ENCODE measurements at places on chromosomes 16 and 17.

DNA sequence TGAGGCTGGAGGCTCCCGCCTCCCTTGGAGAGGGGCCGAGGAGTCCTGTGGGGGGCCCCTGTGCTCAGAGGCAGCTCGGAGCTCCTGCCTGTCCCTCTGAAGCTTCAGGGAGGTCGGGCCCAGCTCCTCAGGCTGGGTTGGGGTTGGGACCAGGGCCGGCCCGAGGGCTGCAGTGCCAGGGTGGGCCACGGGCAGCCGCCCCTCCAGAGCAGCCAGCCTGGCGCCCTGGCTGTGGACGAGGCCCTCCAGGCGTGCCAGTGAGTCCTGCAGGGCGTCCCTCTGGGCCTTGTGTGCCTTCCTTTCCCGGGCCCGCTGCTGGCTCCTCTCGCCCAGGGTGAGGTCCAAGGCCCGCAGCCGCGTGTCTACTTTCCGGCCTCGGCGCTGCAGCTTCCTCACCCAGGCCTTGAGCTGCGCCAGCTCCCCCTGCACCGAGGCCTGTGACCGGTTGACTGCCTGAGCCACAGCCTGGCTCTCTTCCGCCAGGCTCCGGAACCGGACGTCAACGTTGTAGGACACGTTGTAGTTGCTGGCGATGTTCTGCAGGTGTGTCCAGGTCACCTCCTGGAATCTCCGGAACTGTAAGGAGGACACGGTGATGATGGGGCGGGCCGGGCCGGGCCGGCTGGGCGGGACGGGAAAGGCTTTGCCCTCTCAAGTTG is 1.2 kb downstream of the PTX4 start:
- DNase-seq = no peak

DNA sequence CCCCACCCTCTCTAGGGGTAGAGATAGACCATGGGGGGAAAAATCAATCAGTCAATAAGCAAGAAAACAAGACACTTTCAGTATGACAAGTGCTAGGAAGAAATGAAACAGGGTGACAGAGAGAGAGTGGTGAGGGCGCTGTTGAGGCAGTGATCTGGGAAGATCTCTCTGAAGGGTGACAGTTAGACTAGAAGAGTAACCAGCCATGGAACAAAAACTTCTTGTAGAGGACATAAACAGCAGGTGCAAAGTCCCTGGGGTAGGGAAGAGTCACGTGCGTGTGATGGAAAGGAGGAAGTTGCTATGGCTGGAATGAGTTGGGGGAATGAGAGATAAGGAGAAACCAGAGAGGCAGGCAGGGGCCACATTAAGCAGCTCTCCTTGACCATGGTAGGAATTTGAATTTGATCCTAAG is 16.8 kb upstream of the EMP2 start:
- no peak for DNase-seq

- no peak for DNase-seq
These were observed 25.3 kb upstream of the TRPV3 start for GRCh38 chr17:3582915-3583314.

GRCh38 chr16:2243031-2243528 is 6.8 kb downstream of the DNASE1L2 start:
- no peak for DNase-seq

DNA sequence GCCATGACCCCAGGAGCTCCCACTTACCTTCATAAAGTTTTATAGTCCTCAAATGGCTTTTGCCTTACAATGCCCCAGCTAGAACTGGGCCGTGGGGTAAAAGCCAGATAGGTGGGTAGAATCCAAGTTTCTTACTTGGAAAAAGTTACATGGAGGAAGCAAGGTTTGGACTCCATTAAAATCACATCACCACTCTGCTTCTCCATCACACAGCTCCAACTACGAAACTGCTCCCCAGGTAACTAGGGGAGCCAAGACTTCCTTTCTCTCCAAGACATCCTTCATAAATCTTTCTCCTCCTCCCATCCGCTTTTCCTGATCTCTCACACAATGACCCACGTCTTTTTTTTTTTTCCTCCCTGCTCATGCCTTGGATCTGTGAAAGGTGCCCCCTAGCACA is 130.8 kb upstream of the RCVRN start:
- no peak for DNase-seq

DNA sequence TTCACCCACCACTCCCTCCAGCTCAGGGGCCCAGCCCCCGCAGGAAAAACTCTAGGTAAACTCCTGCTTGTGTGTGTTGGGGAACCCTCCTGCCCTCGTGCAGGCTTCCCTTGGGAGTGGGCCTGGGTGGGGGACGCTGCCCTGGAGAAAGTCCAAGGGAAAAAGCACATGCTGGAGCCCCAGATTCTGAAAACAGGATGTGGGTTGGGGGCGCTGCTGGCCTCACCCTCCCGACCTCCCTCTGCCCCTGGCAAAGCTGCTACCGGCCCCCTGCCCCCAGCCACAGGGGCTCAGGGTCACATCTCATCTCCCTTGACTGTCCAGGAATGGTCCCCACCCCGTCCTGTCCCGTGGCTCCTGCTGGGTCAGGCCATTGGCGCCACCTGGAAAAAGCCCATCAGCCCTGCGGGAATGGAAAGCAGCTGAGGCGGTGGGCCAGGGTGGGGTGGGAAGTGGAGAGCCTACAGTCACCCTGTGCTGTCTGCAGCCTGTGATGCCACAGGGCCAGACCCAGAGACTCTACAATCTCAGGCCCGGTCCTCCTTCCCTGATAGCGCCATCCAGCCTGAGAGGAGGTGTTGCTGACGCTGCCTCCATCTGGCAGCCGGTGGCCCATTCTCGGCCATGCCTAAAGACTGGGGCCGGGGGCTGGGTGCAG is 2.5 kb upstream of the GJD3 start:
- DNase-seq = no peak

DNA sequence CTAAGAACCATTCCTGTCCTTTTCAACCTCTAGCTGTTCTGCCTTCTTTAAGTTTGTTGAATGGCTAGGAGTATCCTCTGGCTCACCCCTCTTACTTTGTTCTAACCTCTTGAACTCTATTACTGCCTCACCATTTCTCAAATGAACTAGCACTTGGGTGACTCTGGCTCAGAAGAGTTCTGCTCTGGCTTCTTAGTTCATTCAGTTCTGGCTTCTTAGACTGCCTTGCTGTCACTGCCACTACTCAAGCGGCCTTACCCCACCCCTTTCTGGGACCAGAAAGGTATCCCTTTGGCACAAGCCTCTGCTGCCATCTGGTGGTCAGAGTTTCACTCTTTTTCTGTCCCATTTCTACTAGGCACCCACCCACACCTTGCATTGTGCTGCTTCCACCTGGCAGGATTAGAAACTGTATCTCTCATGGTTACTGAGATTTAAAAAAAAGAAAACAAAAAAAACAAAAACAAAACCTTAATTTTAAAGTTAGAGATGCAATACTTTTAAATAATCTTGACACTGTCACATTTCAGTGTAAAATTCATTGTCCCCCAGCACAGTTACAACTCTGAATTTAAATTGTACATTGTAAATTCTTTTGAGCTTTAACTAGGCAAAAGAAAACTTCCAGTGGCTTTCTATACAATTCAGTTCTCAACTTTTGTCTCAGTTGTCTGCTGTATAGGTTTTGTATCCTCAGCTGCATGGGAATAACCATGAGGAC is 6.9 kb upstream of the ABCA10 start:
- DNase-seq = peak; percentile 64

- no peak for DNase-seq
These were observed 83.2 kb downstream of the SPECC1 start for GRCh38 chr17:20092261-20092867.

DNA sequence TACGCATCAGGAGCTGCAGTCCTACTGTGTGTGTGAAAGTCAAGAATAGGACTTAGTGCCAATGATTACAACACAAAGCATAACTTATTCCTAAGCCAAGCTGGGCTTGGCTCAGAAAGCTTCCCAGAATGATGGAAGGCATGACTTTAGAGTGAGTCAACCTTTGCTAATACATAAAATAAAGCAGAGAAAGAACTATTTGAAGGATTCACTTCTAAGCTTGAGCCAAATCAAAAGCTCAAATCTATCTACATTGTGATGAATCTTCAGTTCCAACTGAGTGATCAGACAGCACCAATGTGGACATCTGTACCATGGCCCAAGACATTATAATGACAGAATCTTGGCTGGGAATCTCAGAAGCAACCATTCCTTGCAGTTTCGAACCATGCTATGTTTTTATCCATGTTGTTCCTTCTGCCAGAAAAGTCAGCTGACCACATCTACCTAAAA is 41.4 kb downstream of the SMG6 start:
- DNase-seq = peak; percentile 70

DNA sequence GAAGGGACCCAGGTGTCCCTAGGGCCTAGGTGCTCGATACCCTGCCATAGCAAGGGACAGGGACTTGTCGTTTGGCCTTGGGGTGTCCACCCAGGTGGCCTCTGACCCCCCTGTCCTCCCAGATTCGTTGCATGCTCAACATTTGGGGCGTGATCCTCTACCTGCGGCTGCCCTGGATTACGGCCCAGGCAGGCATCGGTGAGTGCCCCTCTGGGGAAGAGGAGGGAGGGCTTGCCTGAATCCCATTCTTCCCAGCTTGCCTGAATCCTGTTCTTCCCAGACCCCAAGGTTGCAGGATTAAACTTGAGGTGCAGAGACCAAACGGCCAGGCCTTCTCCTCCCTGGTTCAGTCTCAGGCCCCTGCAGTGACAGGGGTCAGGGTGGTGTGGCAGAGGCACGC is 3.2 kb downstream of the SLC12A3 start:
- DNase-seq = no peak

DNA sequence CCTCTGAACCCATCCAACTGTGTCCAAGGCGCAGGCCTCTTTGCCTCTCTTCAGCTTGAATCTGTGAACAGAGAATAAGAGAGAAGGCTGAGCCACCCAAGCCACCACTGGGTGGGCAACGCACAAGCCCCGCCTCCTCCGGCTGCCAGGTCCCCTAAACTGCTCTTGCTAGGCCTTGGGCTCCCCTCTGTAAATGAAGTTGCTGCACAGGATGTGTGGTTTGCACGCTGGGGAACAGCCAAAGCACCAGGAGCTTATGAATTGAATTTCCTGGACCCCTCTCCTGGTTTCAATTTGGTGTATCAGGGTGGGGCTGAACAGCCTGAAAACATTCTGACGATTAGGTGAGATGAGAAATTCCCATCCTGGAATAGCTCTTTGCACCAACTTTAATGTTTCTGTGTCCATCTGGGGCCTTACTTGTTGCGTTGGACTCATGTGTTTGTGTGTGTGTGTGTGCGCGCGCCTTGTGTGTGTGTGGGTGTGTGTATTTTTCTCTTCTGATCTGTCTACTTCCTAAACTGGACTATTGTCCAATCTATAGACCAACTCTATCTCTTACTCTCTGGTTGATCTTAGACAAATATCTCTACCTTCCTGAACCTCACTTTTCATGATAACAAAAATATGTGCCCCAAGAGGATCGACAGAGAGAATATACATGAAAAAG is 2.3 kb downstream of the CCL1 start:
- DNase-seq = no peak

Measured in renal cortical epithelial cell (primary cell).